ENCODE measurements at places on chromosomes 4 and X.

DNA sequence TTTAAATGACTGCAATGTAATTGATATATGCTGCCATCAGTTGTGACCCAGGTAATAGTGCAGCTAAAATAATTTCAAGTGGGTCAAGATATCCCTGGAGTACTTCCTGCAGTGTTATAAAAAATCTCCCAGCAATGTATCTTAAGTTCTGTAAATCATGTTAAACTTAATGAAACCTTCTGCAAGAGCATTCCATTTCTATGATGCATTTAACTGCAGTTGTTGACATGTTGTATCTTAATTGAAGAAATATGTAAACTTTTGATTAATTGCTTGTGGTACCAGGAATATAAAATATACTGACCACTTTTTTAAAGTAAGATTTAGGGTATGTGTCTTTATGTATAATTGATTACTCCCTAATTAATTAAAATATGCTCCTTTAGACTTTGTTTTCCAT lies 213.6 kb downstream of the AFF2 start:
- DNase-seq: no peak

GRCh38 chrX:83469551-83469950 lies 38.5 kb upstream of the POU3F4 start:
- no peak for DNase-seq

GRCh38 chr4:1402516-1403091 lies 3.6 kb downstream of the NKX1-1 start:
- DNase-seq: no peak

DNA sequence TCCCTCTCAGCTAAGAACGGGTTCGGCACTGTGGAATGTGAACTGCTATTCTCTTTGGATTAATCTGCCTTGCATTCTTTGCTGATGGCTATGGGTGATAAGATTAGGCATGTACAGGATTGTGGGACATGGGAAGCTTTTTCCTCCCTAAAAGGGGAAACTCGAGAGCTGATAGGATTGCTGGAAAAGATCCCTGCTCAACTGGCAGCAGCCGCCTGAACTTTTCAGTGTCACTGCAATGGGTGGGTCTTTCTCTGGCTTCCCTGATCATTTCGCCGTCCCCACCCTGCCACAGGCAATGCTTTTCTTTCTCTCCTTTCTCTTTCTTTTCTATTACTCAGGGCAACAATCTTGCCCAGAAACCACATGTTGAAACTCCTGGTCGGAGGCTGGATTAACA lies 20.5 kb downstream of the PAGE2 start:
- DNase-seq: no peak

- DNase-seq: no peak
These were observed 12.8 kb upstream of the SCARB2 start for GRCh38 chr4:76226418-76226817.

DNA sequence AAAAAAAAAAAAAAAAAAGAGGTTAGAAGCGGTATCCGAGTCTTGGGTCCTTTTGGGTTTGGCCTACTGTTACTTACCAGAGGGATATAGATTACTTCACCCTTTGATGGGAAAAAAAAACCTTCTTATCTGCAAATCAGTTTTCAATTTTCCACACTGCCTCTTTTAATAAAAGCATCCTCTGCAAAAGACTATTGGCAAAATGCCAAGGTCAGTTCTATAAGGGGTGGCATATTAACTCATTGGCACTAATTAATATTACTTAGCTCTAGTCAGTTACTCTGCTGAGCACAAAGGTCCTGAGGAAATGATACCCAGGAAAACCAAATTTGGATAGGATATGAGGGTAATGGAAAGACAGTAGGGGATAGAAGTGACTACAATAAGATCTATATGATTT lies 44.3 kb upstream of the MTMR8 start:
- DNase-seq: no peak

GRCh38 chr4:8607603-8608481 lies 15.3 kb downstream of the CPZ start:
- DNase-seq: peak; percentile 23

GRCh38 chr4:6179362-6179761 lies 21.0 kb downstream of the JAKMIP1 start:
- DNase-seq: no peak

- DNase-seq: no peak
These were observed 130.1 kb upstream of the TECRL start for GRCh38 chr4:64539234-64539849.

DNA sequence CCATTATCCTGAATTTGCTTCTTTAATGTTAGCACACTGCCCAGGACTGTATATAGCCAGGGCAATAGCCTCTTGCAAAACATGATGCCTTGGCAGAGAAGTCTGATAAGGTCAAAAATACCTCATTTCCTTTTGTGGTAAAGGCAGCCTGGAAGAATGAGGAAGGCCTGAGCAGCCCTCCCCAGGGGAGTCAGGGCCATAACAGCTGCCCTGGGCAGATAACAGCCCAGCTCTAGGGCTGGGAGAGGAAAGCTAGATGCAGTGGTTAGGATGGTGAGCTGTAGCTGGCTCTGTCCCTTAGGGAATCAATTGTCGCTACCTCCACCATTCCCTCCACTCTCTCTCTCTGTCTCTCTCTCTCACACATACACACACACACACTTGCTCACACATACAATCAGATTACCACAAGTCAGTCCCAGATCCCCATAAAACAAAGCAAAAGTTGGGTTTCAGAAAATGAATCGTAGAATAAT lies 29.2 kb downstream of the EFHC2 start:
- no peak for DNase-seq

DNA sequence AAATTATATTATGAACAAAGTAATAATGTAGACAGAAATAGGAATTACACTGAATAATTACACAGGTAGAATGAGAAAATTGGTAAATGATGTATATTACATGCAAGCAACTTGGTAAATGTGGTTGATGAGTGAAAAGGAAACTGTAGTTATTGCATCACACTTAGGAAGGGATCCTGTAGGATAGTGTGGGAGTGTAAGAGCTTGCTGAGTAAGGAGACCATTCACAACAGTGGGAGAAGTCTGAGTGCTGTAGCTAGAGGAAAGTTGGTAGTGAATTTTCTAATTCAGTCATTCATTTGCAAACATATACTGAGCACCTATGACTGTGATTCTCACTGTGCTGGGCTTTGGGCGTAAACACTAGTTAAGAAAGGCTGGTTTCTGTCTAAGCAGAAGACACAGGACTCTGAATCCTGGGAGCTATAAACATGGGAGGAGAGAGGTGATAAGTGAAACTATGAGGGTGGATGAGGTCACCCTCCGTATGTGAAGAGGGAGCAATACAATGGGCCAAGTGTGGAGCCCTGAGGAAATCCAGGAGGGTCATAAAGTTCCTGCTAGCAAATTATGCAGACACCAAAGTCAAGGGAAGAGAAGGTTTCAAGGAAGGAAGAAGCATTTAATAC lies 14.2 kb upstream of the CPE start:
- DNase-seq: no peak

All from activated CD4-positive, alpha-beta T cell treated with anti-CD3 and anti-CD28 coated beads, Interleukin-2, amount 50 U/mL, for 1 hour (primary cell).